ENCODE measurements at places on chromosomes 7 and 10.

- DNase-seq = no peak
These were observed 155.1 kb upstream of the NPVF start for GRCh38 chr7:25383402-25383801.

- no peak for DNase-seq
These were observed 1085.9 kb downstream of the GATA3 start for GRCh38 chr10:9140373-9140772.

DNA sequence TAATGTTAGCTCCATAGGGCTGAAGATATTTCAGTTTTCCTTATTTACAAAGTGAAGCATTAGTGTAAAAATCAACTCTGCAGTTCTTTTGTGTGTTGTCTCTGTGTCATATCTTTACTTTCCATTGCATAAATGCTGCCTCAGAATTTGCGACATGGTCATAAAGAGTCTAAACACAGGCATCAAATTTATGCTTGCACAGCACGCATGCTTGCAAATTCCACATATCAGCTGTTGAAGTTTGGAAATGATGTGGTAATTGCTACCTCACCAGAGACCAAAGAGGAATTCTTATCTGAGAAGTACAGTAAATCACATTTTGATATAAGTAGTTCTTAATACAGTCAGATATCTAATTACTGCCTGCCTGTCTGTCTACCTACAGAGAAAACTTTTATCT lies 348.2 kb upstream of the GRM3 start:
- no peak for DNase-seq

GRCh38 chr10:99941942-99942820 lies 67.6 kb downstream of the DNMBP start:
- no peak for DNase-seq

- no peak for DNase-seq
These were observed 1035.6 kb upstream of the PHF14 start for GRCh38 chr7:9937944-9938631.

DNA sequence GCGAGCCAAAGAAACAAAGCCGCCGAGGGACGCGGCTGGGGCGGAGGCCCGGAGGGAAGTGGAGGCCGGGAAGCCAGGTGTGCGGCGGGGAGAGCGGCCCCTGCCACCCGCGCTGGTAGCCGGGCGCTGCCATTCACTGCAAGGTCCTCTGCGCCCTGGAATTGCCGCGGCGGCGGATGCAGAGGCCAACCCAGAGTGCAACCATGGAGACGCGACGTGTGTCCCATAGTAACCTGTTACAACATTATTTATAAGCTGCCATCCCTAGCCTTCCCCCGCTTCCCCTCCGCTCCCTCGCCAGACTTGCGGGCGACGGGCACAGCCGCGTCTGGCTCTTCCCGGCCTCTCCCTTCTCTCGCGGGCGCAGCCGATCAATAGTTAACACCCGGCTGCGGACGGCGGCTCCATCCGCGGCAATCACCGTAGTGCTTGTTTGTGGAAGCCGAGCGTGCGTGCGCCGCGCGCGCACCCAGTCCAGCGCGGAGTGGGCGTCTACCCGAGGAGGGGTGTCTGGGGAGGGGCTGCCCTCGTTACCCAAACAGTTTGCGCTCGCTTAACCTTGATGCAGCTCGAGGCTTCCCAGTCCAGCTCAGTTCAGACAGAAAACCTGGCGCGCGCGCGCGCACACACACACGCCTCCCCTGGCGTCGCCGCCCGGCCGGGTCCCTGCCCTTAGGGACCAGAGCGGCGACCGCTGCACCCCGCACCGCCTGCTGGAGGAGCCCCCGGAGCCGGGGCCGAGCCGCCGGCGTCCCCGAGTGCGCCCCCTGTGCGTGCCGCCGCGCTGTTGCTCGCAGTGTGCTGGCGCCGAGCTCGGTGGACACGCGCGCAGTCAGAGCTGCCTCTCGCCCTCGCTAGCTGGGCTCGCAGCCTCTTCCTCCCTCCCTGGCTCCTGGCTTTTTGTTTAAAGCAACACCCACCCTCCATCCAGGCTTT lies 165.4 kb upstream of the DPP6 start:
- DNase-seq = no peak

DNA sequence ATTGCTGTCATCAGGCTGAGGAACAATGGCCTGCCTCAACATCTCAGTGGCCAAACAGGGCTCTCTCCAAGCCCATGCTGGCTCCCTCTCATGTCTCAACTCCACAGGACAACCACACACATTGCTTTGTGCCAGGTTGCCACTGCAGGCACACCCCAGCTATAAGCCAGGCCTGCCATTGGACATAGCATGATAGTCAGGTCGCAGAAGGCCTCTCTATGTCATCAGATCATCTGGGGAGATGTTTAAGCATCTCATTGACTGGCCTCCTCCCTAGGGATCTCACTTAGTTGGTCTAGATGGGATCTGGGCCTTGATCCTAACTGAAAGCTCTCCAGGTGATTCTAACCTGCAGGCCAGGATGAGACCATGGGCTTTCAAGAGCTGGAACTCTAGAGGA lies 257.2 kb downstream of the GRID1 start:
- DNase-seq = no peak

- no peak for DNase-seq
These were observed 775 bp downstream of the STARD3NL start for GRCh38 chr7:38178695-38179344.
